Activated T-cell treated with anti-CD3 and anti-CD28 coated beads for 24 hours (primary cell): ENCODE measurements at places on chromosomes 7 and 10.

- DNase-seq: no peak
These were observed 40.0 kb downstream of the NACAD start for GRCh38 chr7:45048748-45049147.

DNA sequence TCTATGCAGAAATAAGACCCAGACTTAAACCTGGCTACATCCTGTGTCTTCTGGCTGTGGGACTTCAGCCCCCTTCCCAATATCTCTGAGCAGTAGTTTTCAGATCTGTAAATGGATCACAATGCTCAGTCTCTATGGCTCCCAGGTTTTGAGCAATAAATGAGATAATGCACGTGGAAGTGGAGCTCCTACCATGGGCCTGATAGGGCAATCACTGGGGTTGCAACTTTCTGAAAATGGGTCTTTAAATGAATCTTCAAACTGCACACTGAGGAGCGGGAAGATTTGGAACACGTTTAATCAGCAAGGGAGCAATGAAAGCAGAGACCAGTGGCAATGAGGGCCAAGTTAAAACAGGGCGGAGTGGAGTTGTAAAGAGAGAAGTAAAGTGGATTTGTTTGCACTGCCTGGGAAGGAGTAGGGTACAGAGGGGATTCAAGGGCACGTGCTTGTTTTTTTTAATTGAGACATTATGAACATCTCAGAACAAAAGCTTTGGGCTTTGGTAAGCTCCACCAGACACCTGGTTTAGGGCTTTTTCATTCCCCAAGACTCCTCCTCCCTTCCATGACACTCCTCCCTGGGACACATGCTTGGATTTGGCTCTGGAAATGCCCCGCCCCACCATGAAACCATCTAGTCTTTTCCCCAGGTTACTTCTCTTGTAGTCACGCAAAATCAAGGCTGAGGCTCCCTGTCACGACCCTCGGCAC is 42.7 kb downstream of the PAPSS2 start:
- DNase-seq: no peak

- no peak for DNase-seq
These were observed 132.6 kb upstream of the RSU1 start for GRCh38 chr10:16949816-16950215.

- no peak for DNase-seq
These were observed 322.7 kb downstream of the CRPPA start for GRCh38 chr7:16098585-16099179.

DNA sequence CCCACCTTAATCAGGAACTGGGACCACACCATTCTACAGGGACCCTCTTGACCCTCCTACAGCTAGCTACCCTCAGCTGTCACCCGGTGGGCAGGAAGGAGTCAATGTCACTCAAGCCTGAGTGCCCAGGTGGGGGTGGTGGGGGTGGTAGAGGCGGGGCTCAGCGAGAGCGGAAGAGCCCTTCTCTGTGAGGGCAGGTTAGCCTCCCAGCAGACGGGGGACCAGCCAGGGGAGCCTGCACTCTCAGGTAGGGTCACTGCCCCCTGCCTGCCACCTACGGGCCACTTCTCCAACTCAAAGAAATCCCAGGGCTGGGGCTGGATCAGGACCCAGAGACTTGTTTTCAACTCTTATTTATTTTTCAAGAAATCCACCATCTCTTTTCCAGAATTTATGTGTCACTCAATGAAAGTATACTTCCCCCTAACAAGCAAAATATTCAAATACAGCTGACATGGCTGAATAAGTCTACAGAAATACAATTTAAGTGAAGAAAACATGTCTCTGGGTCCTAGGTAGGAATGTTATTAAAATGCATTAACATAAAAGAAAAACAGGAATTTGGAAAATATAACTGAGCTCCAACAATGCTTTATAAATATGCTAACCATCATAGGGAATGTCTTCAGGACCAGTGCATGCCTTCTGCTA is 63.4 kb upstream of the DDC start:
- no peak for DNase-seq

GRCh38 chr7:77827999-77828398 is 29.4 kb downstream of the PHTF2 start:
- no peak for DNase-seq

DNA sequence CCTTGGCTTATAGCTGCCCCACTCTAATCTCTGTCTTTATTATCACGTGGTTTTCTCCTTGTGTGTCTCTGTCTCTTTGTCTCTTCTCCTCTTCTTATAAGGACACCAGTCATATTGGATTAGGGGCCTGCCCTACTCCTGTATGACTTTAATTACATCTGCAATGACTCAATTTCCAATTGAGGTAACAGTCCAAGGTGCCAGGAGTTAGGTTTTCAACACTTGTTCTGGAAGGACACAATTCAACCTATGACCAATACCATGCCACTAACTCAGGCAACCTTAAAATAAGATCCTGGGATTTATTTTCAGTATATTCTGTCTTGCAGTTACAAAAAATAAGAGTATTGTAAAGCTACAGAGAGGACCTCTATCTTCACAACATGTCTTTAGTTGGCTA is 21.6 kb upstream of the MET start:
- no peak for DNase-seq

DNA sequence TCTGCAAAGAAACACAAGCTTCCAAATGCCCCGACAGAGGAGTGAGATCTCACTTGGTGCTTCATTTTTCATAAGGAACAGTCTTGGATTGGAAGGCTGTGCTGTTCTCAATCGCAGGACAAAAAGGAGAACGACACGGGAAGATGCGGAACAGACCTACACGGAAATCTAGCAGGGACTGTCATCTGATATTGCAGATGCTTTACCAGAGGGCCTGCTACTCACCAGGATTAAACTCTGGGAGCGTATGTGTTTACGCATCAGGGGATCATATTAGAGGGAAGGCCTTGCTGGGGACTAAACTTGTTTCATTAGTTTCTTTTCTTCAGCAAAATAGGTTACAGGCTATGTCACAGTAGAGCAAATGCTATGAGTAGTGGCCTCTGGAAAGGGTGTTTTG is 82.8 kb upstream of the EEPD1 start:
- DNase-seq: no peak

- no peak for DNase-seq
These were observed 98.2 kb downstream of the CALN1 start for GRCh38 chr7:72313906-72314305.
